NCI-H774 (cell line): ENCODE measurements at places on chromosomes 4 and X.

- DNase-seq, result no peak
Observed at GRCh38 chrX:123731987-123732669, 724 bp downstream of the THOC2 start.

- DNase-seq, result no peak
Observed at GRCh38 chr4:40515398-40516293, 114.0 kb downstream of the RBM47 start.

- DNase-seq, result peak; percentile 65
Observed at GRCh38 chr4:174120446-174121295, 162.8 kb downstream of the FBXO8 start.

- DNase-seq, result no peak
Observed at GRCh38 chrX:12999422-12999821, 24.5 kb downstream of the TMSB4X start.

- no peak for DNase-seq
Observed at GRCh38 chr4:156977435-156978160, 6.0 kb upstream of the PDGFC start.

GRCh38 chr4:2867758-2868491 is 24.3 kb downstream of the ADD1 start:
- no peak for DNase-seq

- DNase-seq, result no peak
Observed at GRCh38 chrX:23662853-23663252, 4.4 kb upstream of the PRDX4 start.

- DNase-seq, result no peak
Observed at GRCh38 chr4:146340798-146341197, 126.5 kb downstream of the REELD1 start.
